ENCODE measurements at places on chromosomes 4 and X.
A peak's percentile ranks its signal among the peaks of the same experiment; 100 is the strongest.

DNA sequence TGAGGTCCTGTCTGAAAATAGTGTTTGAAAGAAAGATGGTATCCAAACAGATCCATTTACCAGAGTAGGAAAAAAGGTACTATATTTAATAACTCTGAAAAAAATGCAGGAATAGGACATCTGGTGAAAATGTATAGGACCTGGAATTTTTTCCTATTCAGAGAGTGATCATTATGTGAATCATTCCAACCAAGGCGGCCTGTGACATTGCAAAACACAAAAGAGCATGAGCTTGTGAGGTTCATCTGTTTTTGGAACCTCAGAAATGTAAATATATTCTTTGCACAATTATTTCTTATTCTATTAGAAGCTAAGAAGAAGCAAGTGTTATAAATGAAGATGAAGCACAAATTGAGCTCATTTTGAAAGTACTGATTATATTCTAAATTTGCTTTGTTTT lies 2.0 kb downstream of the C4orf51 start:
- DNase-seq: no peak

DNA sequence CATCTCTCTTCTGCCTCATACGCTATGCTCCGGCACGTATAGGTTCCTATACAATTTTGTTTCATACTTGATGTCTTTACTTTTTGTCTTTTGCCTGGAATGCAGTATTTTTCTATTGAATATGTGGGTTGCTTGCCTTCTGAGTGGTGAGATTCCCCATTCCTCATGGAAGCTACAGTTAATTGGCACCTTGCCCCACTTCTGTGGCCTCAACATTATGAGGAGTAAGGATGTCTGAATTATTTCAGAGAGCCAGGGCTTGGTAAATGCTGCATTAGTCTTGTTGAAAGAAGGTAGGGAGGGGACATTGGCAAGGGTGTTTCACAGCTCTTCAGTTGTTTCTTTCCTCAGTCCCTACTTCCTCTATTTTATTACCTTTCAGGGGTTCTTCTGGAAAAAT lies 23.0 kb downstream of the CDKL5 start:
- no peak for DNase-seq

DNA sequence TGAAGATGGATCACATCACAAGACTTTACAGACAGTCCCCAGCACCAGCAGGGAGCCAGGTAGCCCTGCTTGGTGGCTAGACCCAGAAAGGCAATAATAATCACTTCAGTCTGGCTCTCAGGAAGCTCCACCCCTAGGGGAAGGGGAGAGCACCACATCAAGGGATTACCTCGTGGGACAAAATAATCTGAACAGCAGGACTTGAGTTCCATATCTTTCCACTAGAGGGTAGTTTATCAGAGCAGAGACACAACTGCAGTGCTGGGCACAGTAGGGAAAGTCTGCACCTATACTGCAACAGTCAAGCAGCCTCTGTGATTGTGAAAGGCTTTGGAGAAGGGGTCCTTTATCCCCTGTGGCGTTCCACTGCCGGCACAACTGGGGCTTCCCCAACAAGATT lies 547.0 kb upstream of the POU3F4 start:
- DNase-seq: no peak

DNA sequence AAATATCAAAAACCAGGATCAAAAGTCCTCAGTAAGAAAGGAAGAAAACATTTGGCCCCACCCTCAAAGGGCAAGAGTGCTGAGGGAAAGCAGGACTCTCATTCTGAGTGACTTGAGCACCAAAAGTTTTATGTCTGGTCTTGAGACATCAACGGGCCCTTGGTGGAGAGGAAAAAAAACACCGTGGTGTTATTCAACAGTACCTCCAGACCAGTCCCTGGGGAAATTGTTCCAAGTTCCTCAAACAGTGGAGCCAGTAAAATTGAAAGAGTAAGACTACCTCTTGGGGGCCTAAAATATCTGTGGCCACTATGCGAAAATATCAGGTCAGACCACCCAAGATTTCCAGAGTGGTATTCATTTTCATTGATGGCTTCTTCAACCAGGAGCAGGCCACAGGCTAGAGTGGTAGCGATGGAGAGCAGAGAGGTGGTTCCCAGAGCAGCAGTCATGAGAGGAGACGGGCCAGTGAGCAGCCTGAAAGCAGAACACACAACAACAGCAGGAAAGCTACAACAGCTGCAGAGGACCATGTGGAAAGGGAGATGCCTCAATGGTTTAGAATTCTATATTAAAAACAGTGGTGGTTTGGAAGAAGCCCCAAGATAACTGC lies 63.7 kb upstream of the RPL34 start:
- DNase-seq: no peak

DNA sequence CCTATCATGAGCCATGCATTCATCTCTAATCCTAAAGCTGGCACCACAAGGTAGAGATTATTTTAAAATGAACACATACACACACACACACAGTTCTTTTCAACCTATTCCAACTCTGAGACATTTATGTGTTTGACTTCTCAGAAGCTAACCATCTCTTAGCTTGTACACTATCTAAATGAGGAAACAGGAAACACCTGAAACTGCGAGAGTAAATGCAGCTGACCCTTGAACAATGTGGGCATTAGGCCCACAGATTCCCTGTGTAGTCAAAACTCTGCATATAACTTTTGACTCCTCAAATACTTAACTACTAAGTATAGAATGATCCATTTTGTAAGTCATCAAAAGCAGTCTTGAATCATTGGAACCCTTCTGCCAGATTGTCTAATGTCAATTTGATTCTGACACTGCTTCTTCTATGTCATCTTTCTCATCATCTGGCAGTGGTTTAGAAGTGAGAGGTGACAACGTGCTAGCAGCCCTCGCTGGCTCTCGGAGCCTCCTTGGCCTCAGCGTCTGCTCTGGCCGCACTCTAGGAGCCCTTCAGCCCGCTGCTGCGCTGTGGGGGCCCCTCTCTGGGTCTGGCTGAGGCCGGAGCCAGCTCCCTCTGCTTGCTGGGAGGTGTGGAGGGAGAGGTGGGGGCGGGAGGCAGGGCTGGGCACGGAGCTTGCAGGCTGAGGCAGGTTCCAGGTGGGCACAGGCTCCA lies 21.4 kb upstream of the IL15 start:
- no peak for DNase-seq

DNA sequence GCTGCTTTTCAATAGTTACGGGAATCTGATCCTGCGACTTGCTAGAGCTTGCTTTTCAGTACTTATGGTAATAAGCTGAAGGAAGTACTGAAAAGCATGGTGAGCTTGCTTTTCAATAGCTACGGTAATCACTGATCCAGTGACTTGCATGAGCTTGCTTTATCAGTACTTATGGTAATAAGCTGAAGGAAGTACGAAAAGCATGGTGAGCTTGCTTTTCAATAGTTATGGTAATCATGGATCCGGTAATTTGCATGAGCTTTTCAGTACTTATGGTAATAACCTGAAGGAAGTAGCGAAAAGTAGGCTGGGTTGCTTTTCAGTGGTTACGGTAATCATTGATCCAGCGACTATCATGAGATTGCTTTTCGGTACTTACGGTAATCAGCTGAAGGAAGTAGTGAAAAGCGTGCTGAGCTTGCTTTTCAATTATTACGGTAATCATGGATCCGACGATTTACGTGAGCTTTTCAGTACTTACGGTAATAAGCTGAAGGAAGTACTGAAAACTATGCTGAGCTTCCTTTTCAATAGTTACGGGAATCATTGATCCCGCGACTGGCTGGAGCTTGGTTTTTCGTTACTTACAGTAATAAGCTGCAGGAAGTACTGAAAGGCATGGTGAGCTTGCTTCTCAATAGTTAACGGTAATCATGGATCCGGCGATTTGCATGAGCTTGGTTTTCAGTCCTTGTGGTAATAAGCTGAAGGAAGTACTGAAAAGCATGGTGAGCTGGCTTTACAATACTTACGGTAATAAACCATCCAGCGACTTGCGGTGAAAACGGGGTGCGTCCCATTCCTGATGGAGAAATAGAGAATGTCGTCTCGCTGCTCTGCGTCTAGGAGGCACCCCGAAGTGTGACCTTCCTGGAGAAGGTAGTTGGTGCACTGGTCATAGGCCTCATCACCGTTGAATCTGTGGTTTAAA lies 6.5 kb downstream of the CRLF2 start:
- peak; percentile 31 for DNase-seq

DNA sequence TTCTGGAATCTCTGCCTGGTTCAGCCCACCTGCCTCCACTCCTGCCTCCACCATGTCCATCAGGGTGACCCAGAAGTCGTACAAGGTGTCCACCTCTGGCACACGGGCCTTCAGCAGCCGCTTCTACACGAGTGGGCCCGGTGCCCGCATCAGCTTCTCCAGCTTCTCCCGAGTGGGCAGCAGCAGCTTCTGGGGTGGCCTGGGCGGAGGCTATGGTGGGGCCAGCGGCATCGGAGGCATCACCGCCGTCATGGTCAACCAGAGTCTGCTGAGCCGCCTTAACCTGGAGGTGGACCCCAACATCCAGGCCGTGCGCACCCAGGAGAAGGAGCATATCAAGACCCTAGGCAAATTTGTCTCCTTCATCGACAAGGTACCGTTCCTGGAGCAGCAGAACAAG lies 28.4 kb upstream of the GABRA3 start:
- no peak for DNase-seq

GRCh38 chrX:19137067-19137466 lies 14.8 kb upstream of the ADGRG2 start:
- no peak for DNase-seq

DNA sequence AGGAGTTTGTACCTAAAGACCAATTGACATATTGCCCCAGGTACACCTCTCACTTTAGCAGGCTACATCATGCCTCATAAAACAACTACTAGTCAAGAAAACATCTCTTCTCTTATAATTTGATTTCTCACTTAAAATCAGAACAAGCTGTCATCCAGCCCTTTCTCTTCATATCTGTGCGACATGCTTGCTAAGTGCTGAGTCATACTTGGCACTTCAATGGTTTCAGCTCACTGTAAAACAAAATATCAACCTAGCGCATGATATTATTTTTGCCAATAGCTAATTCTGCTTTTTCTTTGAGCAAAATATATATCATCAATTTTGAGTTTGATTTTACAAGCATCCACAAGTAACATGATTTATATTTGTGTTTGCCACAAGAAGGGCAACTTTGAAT lies 27.9 kb upstream of the FUNDC1 start:
- DNase-seq: no peak

GRCh38 chrX:73182502-73183114 lies 32.0 kb downstream of the NAP1L2 start:
- no peak for DNase-seq

DNA sequence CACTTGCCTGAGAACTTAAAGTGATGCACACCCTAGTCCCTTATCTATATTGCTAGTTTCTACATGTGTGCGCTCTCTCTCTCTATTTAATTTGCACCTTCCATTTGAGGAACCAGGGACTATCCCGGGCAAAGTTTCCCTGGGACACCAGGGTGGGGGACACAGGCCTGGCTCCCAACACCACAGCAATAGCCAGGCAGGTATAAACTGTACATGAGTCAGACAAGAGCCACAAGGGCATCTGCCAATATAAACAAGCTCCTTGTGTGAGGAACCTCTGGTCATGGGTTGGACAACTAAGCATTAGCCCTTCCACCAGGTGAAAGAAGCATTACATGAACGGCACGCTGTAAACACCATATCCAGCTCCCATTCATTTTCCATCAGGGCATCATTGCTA lies 455.5 kb downstream of the STIM2 start:
- DNase-seq: no peak

- no peak for DNase-seq
Measured at GRCh38 chrX:39222346-39223113, 421.3 kb downstream of the MID1IP1 start.

DNA sequence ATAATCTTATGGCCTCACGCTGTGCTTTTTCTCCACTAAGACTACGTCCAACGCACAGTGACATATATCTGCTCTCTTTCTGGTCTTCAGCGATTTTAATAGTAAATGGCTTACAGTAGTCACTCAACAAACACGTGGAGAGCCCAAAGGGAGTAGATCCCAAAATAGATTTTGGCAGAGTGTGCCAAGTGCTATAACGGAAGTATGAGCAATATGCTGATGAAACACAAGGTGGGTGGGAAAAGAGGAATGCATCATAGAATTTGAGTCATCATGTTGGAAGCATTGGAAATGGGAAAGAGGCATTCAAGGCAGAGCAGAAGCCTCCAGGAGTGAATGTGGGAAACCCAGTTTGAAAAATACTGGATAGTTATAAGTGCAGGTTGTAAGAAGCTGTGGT lies 129.1 kb upstream of the LDB2 start:
- no peak for DNase-seq

DNA sequence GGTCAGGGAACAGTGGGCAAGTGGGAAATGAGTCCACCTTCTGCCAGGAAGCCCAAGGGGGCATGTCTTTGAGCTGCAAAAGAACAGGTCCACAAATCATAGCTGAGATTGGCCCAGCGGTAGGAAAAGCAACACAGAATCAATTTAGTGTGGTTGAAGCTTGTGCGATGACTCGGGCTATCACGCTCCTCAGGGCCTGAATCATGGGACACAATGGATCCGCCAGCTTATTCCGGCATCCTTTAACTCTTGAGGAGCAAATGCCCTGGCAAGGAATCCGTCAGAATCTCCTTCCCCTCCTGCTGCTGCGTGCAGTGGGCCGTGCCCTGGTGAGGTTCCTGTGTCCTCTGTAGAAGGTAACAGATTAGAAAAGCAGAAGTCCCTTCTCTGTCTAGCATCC lies 98.0 kb downstream of the RELL1 start:
- DNase-seq: no peak

DNA sequence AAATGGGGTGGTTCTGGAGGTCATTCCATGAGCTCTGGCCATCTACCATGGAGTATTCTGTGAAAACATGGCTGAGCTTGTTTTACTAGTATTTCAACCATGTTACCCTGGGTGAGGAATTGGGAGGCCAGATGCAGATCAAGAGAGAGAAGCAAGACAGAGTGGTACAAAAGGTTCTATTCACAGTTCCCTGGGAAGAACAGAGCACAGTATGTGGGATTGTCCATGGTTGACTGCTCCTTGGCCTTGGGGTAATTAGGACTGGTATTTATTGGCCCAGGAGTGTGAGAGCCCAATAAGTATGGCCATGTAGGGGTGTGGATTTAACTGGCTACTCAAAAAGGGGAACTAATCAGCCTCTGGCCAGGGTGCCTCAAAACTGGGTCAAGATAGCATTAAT lies 239.7 kb upstream of the GATB start:
- no peak for DNase-seq

GRCh38 chrX:39576041-39576872 lies 521.5 kb downstream of the BCOR start:
- DNase-seq: no peak

Data from CD4-positive, alpha-beta T cell treated with Interleukin-17A for 4 hours (primary cell).